Kidney (tissue), 22 donors: ENCODE measurements at places on chromosomes 3 and 15.

DNA sequence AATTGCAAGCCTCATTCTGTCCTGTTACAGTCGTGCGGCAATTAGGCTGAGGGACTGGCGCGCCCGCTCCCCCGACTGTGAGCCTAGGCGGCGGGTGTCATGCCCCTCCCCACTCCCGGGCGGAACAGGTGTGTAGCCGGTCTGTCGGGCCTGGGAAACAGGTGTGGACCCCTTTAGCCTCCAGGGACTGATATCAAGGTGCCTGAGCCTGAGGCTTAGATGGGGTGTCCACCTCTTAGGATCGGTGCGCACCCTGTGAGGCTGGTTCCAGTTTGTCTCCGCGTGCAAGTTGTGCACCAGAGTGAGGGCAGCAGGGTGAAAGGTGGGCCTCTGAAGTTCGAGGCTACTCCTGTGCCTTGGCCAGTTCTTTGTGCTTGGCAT is 686 bp downstream of the VPS8 start:
- peak overlapping the region; percentile 97 for H3K4me3 ChIP-seq
- H3K27ac ChIP-seq = peak overlapping the region; percentile 62
- no peak for DNase-seq
- no peaks in the 10 kb centered on the region for H3K27me3 ChIP-seq
- no peaks in the 10 kb centered on the region for H3K36me3 ChIP-seq
- H3K4me1 ChIP-seq = peaks cover 7% of the 10 kb centered on the region

GRCh38 chr15:67413770-67414390 is 107.1 kb upstream of the C15orf61 start:
- H3K27ac ChIP-seq = no peak overlapping the region
- H3K4me3 ChIP-seq = no peak overlapping the region
- no peaks in the 10 kb centered on the region for H3K36me3 ChIP-seq
- H3K4me1 ChIP-seq = no peaks in the 10 kb centered on the region

- no peaks in the 10 kb centered on the region for H3K4me1 ChIP-seq
- H3K4me3 ChIP-seq = no peak overlapping the region
- no peaks in the 10 kb centered on the region for H3K36me3 ChIP-seq
- DNase-seq = no peak
- H3K27me3 ChIP-seq = no peaks in the 10 kb centered on the region
- H3K27ac ChIP-seq = no peak overlapping the region
Measured at GRCh38 chr3:8519774-8520448, 18.3 kb downstream of the LMCD1 start.

- H3K36me3 ChIP-seq = no peaks in the 10 kb centered on the region
- H3K27me3 ChIP-seq = no peaks in the 10 kb centered on the region
- DNase-seq = no peak
- H3K27ac ChIP-seq = no peak overlapping the region
Measured at GRCh38 chr15:94004697-94005096, 226.7 kb upstream of the MCTP2 start.

GRCh38 chr3:134061401-134061800 is 31.7 kb upstream of the SLCO2A1 start:
- no peaks in the 10 kb centered on the region for H3K36me3 ChIP-seq
- H3K4me1 ChIP-seq = peaks cover 21% of the 10 kb centered on the region

GRCh38 chr15:42576776-42577175 is 1.4 kb downstream of the STARD9 start:
- H3K36me3 ChIP-seq = no peaks in the 10 kb centered on the region
- DNase-seq = no peak
- H3K4me1 ChIP-seq = peaks cover 2% of the 10 kb centered on the region
- H3K27me3 ChIP-seq = no peaks in the 10 kb centered on the region

DNA sequence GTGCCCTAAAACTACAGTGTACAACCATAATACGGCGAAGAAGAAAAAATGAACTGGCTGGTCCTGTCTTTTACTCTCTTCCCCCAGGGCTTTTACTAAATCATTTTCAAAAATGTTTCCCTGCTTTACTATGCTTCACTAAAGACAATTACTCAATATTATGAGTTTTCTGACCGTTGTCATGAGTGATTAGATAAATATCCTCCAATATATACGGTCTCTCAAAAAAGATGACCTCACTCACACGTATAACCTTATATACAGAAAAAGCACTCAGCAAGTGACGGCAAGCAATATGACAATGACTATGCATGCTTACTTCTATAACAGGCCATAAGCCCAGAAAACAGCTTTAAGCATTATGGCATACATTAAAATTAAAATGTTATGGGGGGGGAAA is 60.5 kb downstream of the TBL1XR1 start:
- no peak overlapping the region for H3K27ac ChIP-seq
- no peaks in the 10 kb centered on the region for H3K36me3 ChIP-seq
- H3K4me3 ChIP-seq = no peak overlapping the region

- no peak for DNase-seq
- no peak overlapping the region for H3K4me3 ChIP-seq
- no peak overlapping the region for H3K27ac ChIP-seq
- peaks cover 14% of the 10 kb centered on the region for H3K4me1 ChIP-seq
Measured at GRCh38 chr3:63976161-63976871, 47.0 kb downstream of the PSMD6 start.

DNA sequence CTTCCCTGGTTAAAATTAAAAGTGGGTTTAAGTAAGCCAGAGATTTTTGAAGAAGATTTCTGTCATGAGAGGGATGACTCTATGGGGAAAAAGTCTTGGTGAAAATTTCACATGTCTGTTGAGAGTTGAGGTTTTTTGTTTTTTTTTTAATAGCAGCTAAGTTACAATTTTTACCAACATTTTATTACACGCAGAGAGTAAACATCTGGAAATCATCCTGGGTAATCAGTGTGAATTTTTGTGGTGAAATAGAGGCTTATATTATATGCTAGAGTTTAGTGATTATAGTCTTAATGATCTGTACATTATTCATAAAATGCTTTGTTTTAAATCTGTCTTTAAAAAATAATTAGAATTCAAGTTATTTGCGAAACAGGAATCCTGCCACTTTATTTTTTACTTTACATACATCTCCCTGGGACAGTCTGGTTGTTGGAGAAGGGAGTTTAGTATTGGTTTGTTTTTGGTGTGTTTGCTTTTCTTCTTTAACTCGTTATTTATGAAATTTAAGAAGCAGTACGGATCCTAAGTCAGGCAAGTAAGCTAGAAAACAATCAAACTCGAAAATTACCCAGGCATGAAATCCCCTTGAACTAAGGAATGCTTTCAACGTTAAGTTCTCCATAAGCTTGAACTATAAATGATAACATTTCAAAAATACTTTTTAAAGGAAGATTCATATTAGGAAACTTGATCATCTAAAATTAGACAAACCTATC is 143.4 kb upstream of the TSC22D2 start:
- no peak overlapping the region for H3K27ac ChIP-seq
- peak; percentile 47 for DNase-seq
- no peaks in the 10 kb centered on the region for H3K27me3 ChIP-seq
- H3K4me1 ChIP-seq = no peaks in the 10 kb centered on the region

- no peaks in the 10 kb centered on the region for H3K27me3 ChIP-seq
- no peak for DNase-seq
- H3K4me1 ChIP-seq = no peaks in the 10 kb centered on the region
- no peaks in the 10 kb centered on the region for H3K36me3 ChIP-seq
Measured at GRCh38 chr3:24541935-24542334, 47.3 kb upstream of the THRB start.

DNA sequence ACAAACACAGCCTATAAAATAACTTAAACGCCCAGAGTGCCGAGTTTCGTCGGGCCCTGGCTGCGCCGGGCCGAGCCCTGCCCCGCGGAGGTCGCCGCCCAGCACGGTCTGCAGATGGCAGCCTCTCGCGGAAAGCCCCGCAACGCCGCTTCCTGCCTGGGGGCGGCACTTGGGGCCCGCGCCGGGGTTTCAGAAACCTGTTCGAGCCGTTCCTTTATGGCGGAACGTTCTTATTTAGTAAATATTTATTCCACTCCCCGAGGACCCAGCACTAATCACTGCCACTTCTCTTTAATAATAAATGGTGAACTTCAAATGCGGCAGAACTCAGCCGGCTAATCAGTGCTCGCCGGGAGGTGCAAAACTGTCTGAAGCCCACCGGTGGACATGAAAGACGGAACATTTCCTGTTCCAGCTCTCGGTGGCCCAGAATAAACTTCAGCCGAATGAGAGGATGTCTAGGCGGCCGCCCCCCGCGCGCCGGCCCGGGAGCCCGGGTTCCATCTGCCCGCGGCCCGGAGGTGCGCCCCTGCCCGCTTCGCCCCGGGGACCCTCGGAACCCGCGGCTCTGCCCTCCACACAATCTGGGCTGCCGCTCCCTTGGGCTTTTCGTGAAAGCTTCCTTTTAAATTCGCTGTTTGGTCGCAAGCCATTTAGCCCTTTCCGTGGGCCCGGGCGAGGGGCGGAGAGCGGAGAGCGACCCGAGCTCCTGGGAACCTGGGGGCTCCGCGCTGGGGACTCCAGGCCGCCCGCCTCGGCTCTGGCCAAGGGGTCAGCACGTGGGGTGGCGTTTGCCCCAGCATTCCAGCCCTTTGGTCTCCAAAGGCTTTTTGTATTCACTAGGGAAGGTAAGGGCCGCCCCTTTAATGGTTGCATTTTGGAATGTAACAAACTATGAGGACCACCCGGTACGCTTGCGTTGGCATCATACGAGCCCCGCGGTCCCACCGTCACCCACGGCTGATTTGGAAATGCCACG is 110.8 kb upstream of the ATP11B start:
- H3K4me1 ChIP-seq = no peaks in the 10 kb centered on the region
- no peaks in the 10 kb centered on the region for H3K36me3 ChIP-seq
- DNase-seq = peak; percentile 74
- no peaks in the 10 kb centered on the region for H3K27me3 ChIP-seq
- H3K4me3 ChIP-seq = peak overlapping the region; percentile 62
- H3K27ac ChIP-seq = no peak overlapping the region

DNA sequence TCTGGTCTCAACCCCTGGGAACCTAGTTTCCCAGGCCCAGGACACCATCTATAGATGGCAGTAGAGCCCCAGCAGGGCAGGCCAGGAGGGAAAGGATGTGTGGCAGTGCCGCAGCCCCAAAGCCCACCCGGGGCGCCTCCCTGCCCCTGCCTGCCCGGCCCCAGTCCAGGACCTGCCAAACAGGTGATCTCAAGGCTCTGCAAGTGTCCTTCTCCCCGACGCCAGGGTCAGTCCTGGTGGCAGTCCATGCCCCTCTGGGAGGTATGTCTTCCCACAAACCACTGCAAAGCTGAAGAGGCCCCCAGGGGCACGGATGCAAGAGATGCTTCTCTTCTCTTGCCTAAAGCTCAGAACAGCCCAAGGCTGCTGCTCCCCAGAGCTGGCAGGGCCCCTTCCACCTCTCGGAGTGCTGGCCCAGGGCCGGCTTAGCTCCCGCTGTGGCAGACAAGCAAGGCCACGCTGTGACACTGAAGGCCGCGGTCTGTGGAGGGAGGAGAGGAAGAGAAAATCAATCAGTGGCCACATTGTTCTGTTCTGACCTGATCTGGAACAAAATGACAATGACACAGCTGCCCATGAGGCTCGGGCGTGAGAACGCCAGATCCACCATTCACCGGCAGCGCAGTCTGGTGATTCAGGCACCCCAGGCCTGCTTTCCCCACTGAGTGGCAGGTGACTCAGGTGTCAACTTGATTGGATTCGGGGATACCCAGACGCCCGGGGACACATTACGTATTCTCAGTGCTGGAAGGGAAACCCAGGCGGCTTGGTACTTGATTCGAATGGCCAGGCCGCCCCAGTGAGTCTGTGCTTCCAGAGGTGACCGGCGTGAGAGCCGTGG is 34.0 kb downstream of the KLHL25 start:
- no peak for DNase-seq
- no peak overlapping the region for H3K4me3 ChIP-seq
- H3K27ac ChIP-seq = no peak overlapping the region
- no peaks in the 10 kb centered on the region for H3K27me3 ChIP-seq
